ENCODE measurements at places on chromosomes 6 and 20. TPM values are rescaled to one million over a fixed set of nuclear protein-coding genes. Genes with fewer than 3 reads are reported as not detected.

The HUS1B gene
- total RNA-seq, result 8.8 TPM

The SLC35B2 gene
- total RNA-seq, result 31.0 TPM

The SIRPB2 gene
- 1.3 TPM for total RNA-seq

The OLIG3 gene
- not detected for total RNA-seq

The LIME1 gene
- total RNA-seq, result 13.5 TPM

The NKX2-2 gene
- total RNA-seq, result 0.31 TPM

The OVOL2 gene
- total RNA-seq, result 0.94 TPM

The DZANK1 gene
- 6.6 TPM for total RNA-seq

The ISM1 gene
- 0.63 TPM for total RNA-seq

The TCP11 gene
- total RNA-seq, result 0.63 TPM

The APCDD1L gene
- not detected for total RNA-seq

The TSPO2 gene
- total RNA-seq, result not detected

The MICAL1 gene
- 69.8 TPM for total RNA-seq

The UBE2J1 gene
- 53.2 TPM for total RNA-seq

The IPCEF1 gene
- total RNA-seq, result 32.6 TPM

The SLC16A10 gene
- total RNA-seq, result 10.3 TPM

The PRICKLE4 gene
- total RNA-seq, result 1.6 TPM

The RAET1L gene
- not detected for total RNA-seq

The SFTA2 gene
- not detected for total RNA-seq

The HTR1B gene
- total RNA-seq, result 1.9 TPM

The FAM184A gene
- 44.8 TPM for total RNA-seq

The GGTLC1 gene
- not detected for total RNA-seq

The HMGCLL1 gene
- total RNA-seq, result 43.5 TPM

The FAM217A gene
- total RNA-seq, result not detected

The WFDC10B gene
- not detected for total RNA-seq

The HINT3 gene
- total RNA-seq, result 52.0 TPM

The LY6G6D gene
- total RNA-seq, result not detected

The TAGAP gene
- 0.94 TPM for total RNA-seq

The PRKN gene
- total RNA-seq, result 13.8 TPM

The ZC2HC1B gene
- not detected for total RNA-seq

The IL17F gene
- total RNA-seq, result not detected

The C6orf52 gene
- total RNA-seq, result not detected

The EPB41L1 gene
- total RNA-seq, result 111 TPM

The ELOVL2 gene
- total RNA-seq, result 45.7 TPM

The KCNQ5 gene
- 26.9 TPM for total RNA-seq

The CCM2L gene
- 2.8 TPM for total RNA-seq

The GPLD1 gene
- total RNA-seq, result 19.7 TPM

The SLC23A2 gene
- 75.4 TPM for total RNA-seq

The LGSN gene
- total RNA-seq, result 0.63 TPM

The SLC17A1 gene
- total RNA-seq, result not detected

The KHDRBS2 gene
- 98.6 TPM for total RNA-seq

The TRIM10 gene
- total RNA-seq, result 0.31 TPM

The BMP6 gene
- total RNA-seq, result 3.4 TPM

The SLC35D3 gene
- not detected for total RNA-seq

The PNLDC1 gene
- not detected for total RNA-seq

The OSER1 gene
- 30.4 TPM for total RNA-seq

The CALHM6 gene
- not detected for total RNA-seq

The BNIP5 gene
- not detected for total RNA-seq

The PNPLA1 gene
- not detected for total RNA-seq

The TRIM15 gene
- not detected for total RNA-seq

The RIPPLY2 gene
- 11.3 TPM for total RNA-seq
